PC-9 (cell line): ENCODE measurements at places on chromosomes 6 and 20.
A peak's percentile ranks its signal among the peaks of the same experiment; 100 is the strongest.

DNA sequence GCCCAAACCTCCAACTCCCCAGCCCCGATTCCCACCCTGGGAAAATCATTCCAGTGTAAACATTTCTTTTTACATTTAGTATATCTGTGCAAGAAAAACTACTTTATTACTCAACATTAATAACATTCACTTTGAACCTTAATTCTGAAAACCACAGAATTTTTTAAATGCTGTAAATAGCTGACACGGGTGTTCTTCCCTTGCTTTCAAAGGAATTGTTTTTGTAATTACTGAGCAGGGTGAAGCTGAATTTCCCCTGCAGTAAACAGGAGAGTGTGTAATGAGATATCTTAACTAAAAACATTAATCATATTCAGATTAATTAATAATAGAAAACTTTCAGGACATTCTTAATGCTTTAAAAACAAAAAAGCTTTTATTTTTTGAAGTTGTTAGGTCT is 99.3 kb upstream of the CITED2 start:
- no peak for DNase-seq
- no peaks in the 10 kb centered on the region for H3K27me3 ChIP-seq

DNA sequence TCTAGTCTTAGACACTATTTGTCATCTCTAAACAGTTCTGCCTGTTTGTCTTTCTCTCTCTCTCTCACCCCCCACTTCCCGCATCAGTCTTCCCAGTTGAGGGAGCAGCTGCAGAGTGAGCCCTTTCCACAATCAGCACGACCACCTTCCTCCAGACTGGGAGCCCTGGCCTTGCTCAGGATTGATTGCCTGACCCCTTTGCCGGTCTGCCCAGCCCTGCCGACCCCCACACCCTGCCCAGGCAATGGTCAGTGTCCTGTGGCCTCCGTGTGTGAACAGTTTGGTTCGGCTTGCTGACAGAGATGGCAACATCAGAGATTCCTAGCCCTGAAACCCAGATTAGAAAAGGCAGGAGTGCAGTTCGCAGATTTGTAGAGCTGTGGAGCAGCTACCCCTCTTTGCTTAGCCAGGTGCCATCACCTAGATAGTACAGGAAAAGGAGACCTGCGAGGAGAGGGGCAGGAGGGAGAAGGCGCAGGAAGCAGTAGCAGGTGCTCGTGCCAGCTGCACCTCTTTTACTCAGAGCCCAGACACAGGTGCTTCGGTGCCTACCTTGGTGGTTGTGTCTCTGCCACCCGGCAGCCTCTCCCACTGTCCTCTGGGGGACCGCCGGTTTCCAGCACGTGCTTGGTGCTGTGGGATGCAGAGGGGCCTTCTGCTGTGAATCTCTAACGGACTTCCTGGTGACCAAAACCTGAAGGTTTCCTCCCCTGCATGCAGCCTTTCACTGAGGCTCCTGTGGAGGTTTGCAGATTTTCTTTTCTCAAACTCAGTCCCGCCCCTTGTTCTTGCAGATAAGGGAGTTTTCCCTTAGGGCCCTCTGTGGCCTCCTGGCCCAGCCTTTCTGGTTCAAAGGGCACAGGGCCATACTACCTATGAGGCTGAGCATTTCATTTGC is 92.4 kb downstream of the SCML4 start:
- peaks cover 73% of the 10 kb centered on the region for H3K27me3 ChIP-seq
- H3K36me3 ChIP-seq: no peaks in the 10 kb centered on the region
- H3K27ac ChIP-seq: no peak overlapping the region
- no peaks in the 10 kb centered on the region for H3K4me1 ChIP-seq
- no peak overlapping the region for H3K4me3 ChIP-seq

GRCh38 chr20:36742558-36742957 is 3.3 kb downstream of the NDRG3 start:
- no peaks in the 10 kb centered on the region for H3K36me3 ChIP-seq
- DNase-seq: no peak
- no peaks in the 10 kb centered on the region for H3K27me3 ChIP-seq
- H3K27ac ChIP-seq: no peak overlapping the region

GRCh38 chr6:62150048-62150663 is 135.9 kb downstream of the KHDRBS2 start:
- DNase-seq: peak; percentile 15
- H3K36me3 ChIP-seq: no peaks in the 10 kb centered on the region
- H3K4me3 ChIP-seq: no peak overlapping the region
- H3K27ac ChIP-seq: no peak overlapping the region
- no peaks in the 10 kb centered on the region for H3K27me3 ChIP-seq

GRCh38 chr20:62618611-62619529 is 23.4 kb upstream of the SLCO4A1 start:
- no peak for DNase-seq
- H3K36me3 ChIP-seq: no peaks in the 10 kb centered on the region
- no peaks in the 10 kb centered on the region for H3K27me3 ChIP-seq
- peaks cover 57% of the 10 kb centered on the region for H3K4me1 ChIP-seq
- no peak overlapping the region for H3K4me3 ChIP-seq

DNA sequence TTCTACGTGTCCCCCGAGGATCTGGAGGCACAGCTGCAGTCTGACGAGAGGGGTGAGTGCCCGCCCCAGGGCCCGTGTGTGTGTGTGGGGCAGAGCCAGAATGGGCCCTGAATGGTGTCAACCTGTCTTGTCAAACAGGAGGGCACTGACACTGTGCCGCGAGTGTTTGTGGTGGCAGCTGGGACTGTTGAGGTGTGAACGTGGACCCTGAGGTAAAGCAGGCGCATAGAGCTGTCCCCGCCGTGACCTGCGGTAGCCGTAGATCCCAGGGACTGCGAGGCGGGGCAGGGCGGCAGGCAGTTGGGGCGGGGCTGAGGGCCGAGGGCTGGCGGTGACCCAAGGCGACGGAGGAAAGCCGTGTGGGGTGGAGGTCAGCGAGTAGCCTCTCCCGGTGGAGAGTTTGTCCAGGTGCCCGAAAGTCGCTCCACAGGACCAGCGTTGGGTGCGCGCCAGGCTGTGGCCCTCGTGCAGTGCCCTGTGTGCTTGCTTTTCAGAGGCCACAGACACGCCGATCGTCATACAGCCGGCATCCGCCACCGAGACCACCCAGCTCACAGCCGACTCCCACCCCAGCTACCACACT is 25.2 kb downstream of the UCKL1 start:
- no peak for DNase-seq
- H3K27me3 ChIP-seq: no peaks in the 10 kb centered on the region
- H3K4me3 ChIP-seq: no peak overlapping the region
- H3K4me1 ChIP-seq: no peaks in the 10 kb centered on the region
- no peak overlapping the region for H3K27ac ChIP-seq

DNA sequence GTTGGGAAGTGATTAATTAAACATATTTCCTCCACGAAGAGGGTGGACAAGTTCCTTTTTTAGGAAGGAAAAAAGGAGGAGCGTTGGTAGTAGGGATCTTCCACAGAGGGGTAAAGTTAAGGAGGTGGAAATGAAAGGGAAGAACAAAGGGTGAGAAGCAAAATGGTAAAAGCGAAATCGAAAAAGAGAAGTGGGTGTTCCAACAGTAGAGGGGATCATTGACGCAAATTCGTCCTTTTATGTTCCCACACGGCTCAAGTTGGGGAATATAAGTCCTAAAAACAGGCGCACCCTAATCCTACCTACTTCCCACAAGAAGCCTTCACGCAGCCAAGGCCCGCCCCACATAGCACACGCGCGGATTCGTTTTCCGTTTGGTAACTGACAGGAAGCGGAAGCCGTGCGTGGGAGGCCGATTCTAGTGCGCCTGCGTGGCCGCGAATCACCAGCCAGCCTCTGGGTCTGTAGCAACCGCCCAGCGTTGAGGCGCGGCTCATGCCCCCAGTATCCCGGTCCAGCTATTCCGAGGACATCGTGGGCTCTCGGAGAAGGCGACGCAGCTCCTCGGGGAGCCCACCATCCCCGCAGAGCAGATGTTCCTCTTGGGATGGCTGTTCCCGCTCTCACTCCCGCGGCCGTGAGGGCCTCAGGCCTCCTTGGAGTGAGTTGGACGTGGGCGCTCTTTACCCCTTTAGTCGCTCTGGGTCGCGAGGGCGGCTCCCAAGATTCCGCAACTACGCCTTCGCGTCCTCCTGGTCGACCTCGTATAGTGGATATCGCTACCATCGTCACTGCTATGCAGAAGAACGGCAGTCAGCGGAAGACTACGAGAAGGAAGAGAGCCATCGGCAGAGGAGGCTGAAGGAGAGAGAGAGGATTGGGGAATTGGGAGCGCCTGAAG is at the start of gene NKAPL:
TSS of gene NKAPL (plus strand) at position 421 of the 901 bp plus-strand sequence. CDS start at position 496, 75 bp downstream.
- no peaks in the 10 kb centered on the region for H3K27me3 ChIP-seq
- H3K27ac ChIP-seq: no peak within 1 kb of the TSS
- DNase-seq: no peak
- no peak within 1 kb of the TSS for H3K4me3 ChIP-seq
- H3K36me3 ChIP-seq: no peaks in the 10 kb centered on the region
- no peaks in the 10 kb centered on the region for H3K4me1 ChIP-seq

GRCh38 chr20:4341804-4342485 is 326.6 kb upstream of the RNF24 start:
- H3K27me3 ChIP-seq: no peaks in the 10 kb centered on the region
- no peaks in the 10 kb centered on the region for H3K36me3 ChIP-seq
- peaks cover 4% of the 10 kb centered on the region; the same call in 1 of the 2 replicates for H3K4me1 ChIP-seq
- DNase-seq: no peak
- H3K27ac ChIP-seq: no peak overlapping the region

GRCh38 chr6:122143813-122144601 is 255.4 kb upstream of the HSF2 start:
- H3K27ac ChIP-seq: no peak overlapping the region
- no peaks in the 10 kb centered on the region for H3K4me1 ChIP-seq
- H3K4me3 ChIP-seq: no peak overlapping the region
- H3K27me3 ChIP-seq: no peaks in the 10 kb centered on the region
- H3K36me3 ChIP-seq: no peaks in the 10 kb centered on the region
- no peak for DNase-seq

- H3K36me3 ChIP-seq: peaks cover 24% of the 10 kb centered on the region
- no peak for DNase-seq
- H3K4me1 ChIP-seq: peaks cover 11% of the 10 kb centered on the region
Observed at GRCh38 chr20:542777-543368, 717 bp downstream of the CSNK2A1 start.

- no peaks in the 10 kb centered on the region for H3K27me3 ChIP-seq
- H3K36me3 ChIP-seq: no peaks in the 10 kb centered on the region
- DNase-seq: no peak
- H3K27ac ChIP-seq: no peak overlapping the region
- H3K4me1 ChIP-seq: peaks cover 7% of the 10 kb centered on the region; the same call in 1 of the 2 replicates
Observed at GRCh38 chr6:134676307-134677281, 273.3 kb downstream of the ALDH8A1 start.

- H3K27ac ChIP-seq: no peak overlapping the region
- H3K27me3 ChIP-seq: no peaks in the 10 kb centered on the region
- peaks cover 31% of the 10 kb centered on the region for H3K4me1 ChIP-seq
Observed at GRCh38 chr20:35342154-35342769, 50.0 kb upstream of the FAM83C start.

GRCh38 chr6:27281569-27281968 is 30.5 kb downstream of the POM121L2 start:
- H3K36me3 ChIP-seq: no peaks in the 10 kb centered on the region
- H3K4me1 ChIP-seq: no peaks in the 10 kb centered on the region; the same call in none of the 2 replicates
- H3K4me3 ChIP-seq: peak overlapping the region; percentile 60
- H3K27ac ChIP-seq: no peak overlapping the region
- H3K27me3 ChIP-seq: no peaks in the 10 kb centered on the region

GRCh38 chr6:84568971-84569370 is 195.4 kb downstream of the TBX18 start:
- H3K4me3 ChIP-seq: no peak overlapping the region
- H3K27ac ChIP-seq: no peak overlapping the region
- no peaks in the 10 kb centered on the region for H3K36me3 ChIP-seq
- DNase-seq: no peak

- no peak for DNase-seq
- peaks cover 23% of the 10 kb centered on the region; the same call in 1 of the 2 replicates for H3K27me3 ChIP-seq
- no peaks in the 10 kb centered on the region for H3K36me3 ChIP-seq
- no peaks in the 10 kb centered on the region for H3K4me1 ChIP-seq
- H3K4me3 ChIP-seq: no peak overlapping the region
Observed at GRCh38 chr20:588932-589672, 21.0 kb downstream of the TCF15 start.

- no peaks in the 10 kb centered on the region for H3K36me3 ChIP-seq
- no peaks in the 10 kb centered on the region for H3K4me1 ChIP-seq
- no peak overlapping the region for H3K27ac ChIP-seq
- H3K27me3 ChIP-seq: peaks cover 55% of the 10 kb centered on the region
- H3K4me3 ChIP-seq: no peak overlapping the region
Observed at GRCh38 chr20:40815156-40816038, 126.4 kb upstream of the MAFB start.

GRCh38 chr20:62662422-62662821 is 20.1 kb downstream of the SLCO4A1 start:
- peak; percentile 51 for DNase-seq
- no peak overlapping the region for H3K4me3 ChIP-seq
- H3K27me3 ChIP-seq: no peaks in the 10 kb centered on the region
- no peak overlapping the region for H3K27ac ChIP-seq
- H3K4me1 ChIP-seq: no peaks in the 10 kb centered on the region
- H3K36me3 ChIP-seq: peaks cover 22% of the 10 kb centered on the region

DNA sequence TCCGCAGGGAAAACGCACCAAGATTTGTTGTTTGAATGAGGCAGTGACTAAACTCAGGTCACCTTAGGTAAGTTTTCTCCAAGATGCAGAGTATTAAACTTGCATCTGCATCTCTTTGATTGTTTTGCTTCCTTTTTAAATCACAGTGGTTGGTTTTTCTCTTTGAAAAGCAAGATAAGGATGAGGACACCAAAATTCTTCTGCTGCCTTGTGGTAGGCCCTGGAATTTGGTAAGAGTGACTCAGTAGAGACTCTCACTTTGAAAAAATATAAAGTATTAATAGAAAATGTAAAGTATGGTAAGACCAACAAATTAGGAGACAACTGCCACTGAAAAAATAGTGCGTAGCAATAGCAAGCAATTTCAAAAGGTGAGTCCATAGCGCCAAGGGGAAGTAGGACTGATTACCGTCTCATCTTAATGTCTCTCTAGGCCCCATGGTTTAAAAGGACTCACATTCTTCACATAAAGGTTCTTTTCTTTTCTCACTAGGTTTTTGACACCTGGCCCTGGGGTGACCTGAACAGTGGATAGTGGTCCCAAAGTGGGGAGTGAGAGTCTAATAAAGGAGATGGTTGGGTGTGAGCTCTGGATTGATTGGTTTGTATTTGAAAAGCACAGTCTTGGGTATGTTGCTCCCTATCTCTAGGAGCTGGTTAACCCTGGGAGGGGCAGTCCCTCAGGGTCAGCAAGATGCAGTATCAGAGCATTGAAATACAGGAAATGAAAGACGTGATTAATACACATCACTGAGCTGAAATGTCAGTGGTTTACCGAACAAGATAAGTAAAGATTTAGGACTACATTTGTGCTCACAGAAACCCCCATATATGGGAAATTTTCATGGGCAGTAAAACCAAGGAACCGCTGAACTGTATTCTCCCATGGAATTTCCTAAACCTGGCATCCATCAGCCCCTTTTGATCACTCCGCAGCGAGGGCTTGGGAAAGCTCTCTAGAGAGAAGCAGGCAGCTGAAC is 221.2 kb downstream of the SLC24A3 start:
- DNase-seq: no peak
- no peaks in the 10 kb centered on the region for H3K36me3 ChIP-seq
- H3K27ac ChIP-seq: no peak overlapping the region
- peaks cover 31% of the 10 kb centered on the region for H3K27me3 ChIP-seq
